ENCODE measurements at places on chromosomes 3 and 15. TPM values are rescaled to one million over a fixed set of nuclear protein-coding genes. Genes with fewer than 3 reads are reported as not detected.

DNA sequence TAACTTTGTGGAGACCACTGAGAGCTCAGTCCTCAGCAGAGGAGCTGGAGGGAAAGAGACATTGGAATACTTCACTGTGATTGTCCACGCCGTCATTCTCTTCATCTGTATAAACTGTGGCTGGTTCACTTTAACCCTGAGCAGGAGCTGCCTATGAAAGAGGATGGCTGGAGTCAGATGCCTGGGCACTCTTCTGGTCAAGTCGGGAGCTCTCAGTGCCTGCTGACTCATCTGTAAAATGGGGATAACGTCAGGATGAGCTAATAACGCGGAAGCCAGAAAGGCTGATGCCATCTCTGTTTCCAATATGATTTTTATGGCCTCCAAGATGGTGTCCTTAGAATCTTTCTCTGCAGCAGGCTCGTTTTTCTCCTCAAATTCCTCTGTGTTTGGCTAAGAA, 51.6 kb upstream of the MRPS22 start:
- DNase-seq = no peak

GRCh38 chr3:9222049-9222448, 27.4 kb downstream of the SRGAP3 start:
- no peak for DNase-seq

The GOLGA8N gene
- total RNA-seq = 9.2 TPM

GRCh38 chr15:41492597-41493204, 973 bp upstream of the ITPKA start:
- DNase-seq = no peak

The REC114 gene
- not detected for total RNA-seq

- DNase-seq = no peak
Measured at GRCh38 chr15:77774350-77774749, 141.6 kb upstream of the LINGO1 start.

DNA sequence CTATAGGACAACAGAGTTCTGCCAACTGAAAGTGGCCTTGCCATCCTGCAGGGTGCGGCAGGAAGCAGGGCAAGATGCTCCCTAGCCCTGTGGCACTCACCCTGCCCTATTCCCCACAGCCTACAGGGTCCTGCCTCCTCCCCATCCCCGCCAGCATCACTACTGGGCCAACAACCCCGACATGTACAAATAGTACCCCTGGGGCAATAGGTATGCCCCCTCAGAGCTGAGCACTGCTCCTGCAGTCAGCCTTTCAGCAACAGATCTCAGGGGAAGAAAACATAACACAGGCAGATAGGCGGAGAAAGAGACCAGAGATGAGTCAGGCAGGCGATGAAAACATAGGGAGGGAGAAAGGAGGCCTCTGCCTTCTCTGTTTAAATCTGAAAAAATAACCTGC, 74.7 kb downstream of the XXYLT1 start:
- no peak for DNase-seq

The IGSF11 gene
- total RNA-seq = 1.2 TPM

GRCh38 chr3:111324645-111325044, 217.4 kb upstream of the CD96 start:
- no peak for DNase-seq

The TEX55 gene
- total RNA-seq = not detected

DNA sequence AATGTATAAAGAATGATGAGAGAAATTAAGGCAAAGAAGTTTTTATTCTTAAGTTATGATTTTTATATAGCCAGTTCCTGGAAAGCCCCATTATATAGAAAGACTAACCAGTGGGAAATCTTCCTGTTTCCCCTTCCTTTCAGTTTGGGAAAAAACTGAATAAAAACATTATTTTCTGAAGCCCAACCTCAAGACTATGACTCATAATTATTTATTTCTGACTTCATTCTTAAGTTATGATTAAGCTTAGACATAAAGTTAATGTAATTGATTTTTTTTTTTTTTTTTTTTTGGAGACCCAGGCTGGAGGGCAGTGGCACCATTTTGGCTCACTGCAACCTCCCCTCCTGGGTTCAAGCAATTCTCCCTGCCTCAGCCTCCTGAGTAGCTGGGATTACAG, 55.8 kb downstream of the TRPC1 start:
- DNase-seq = no peak

DNA sequence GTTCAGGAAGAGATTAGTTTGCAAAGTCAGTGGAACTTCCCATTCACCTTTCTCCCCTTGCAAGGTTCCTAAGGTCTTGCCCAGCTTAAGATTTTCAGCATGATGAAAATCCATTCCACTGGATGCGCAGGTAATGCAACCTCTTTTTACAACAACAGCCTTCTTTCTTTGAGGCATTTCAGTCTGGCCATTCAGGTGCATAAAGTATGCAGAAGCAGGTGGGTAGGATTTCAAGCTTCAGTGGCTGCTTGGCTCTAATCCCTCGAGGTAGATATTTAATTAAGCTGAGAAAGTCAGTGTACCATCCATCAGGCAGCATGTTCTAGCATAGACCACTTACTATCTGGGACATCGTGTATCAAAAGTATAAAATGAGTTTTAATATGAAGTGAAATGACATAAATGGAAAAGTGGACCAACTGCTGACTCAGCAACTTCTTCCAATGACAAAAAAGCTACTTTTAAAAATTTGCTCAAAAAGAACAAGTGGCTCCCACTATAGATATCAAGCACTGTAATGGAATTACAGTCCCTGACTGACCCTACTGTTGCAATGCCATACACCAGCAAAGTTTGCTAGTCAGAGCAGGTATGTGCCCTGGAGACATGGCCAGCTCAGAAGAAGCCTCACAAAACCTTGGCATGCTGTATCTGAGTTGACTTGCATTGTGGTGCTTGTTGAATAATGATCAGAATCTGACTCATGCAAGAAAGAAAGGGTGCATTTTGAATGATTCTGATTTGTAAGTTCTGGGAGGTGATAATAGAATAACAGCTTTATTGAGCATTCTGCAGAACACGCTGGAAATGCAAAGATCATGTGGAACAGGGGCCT, 459.9 kb upstream of the MCTP2 start:
- no peak for DNase-seq

DNA sequence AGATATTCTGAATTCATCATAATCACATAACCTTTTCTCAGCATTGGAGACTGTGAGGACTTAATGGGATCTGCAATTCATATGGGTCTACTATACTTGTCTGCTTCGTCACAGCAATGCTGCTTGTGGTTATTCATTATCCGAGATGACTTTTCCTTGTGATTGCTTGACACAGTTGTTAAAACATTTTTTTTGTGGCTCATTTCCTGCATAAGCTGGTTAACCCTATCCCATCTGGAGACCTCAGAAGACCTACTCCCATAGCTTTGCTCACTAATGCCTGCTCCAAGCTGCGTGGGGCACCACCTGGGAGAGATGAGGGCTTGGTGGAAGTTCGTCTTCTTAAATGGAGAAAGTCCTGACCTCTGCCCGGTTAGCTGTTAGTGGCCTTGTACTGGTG, 360.8 kb downstream of the CHST2 start:
- DNase-seq = no peak

- no peak for DNase-seq
Measured at GRCh38 chr15:84629033-84629432, 25.1 kb downstream of the WDR73 start.

DNA sequence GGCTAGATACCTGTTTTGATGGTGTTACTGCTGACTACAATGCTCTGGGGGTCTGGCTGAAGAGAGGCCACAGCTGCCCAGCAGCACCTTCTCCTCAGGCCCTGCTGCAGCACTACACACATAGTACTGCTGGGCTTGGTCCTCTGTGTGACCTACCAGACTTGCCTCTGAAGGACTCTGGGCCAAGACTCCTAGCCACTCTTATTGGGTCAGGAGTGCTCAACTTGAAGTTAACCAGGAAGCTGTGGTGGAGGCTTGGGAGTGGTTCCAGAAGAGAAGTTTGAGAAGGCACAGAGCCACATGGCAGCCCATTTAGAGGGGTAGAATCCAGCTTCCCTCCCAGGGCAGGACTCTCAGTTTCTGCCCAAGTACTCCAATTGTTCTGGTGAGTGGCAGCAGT, 16.6 kb downstream of the ELP6 start:
- no peak for DNase-seq

GRCh38 chr3:47073685-47074084, 90.2 kb downstream of the SETD2 start:
- no peak for DNase-seq

DNA sequence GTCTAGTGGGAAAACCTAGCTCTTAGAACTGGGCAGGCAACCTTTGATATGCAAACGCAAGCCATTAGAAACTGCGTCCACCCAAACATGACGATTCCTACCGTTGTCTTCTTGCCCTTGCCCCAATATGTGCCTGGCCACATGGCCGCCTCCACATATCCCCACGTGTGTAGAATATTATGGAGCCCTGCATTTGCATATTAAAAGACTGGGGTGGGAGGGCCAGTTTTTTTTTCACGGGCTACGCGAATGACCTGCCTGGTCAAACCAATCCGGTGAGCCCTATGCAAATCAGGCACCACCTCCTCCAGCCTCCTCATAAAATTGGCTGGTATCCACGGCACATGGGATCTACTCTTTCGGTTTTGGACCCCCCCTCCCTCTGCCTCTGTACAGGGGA, 381.0 kb upstream of the RGMA start:
- no peak for DNase-seq

The CIAO2A gene
- 67.3 TPM for total RNA-seq

DNA sequence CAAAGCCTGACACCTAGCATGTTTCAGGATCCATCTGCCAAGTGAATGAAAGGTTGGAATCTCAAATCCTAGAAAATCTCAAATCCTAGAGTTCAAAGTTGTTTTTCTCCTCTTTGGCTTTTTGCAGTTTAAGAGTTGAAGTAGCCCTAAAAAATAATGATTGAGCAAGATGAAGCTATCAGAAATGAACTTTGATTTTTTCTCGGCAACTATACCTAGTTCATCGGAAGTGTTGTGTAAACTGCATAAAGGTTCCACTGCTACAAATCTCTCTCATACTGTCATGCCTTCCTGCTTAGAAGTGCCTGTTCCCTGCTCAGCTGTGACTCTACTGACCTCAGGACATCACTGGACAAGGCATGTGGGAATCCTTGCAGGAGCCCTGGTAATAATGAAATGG, 35.8 kb upstream of the FOXB1 start:
- DNase-seq = no peak

The FOXB1 gene
- 0.54 TPM for total RNA-seq

The MRPL46 gene
- 25.9 TPM for total RNA-seq

GRCh38 chr15:63931556-63931955, 97.8 kb upstream of the HERC1 start:
- DNase-seq = no peak

GRCh38 chr3:109597444-109597843, 260.1 kb upstream of the DPPA4 start:
- no peak for DNase-seq

The CACNA1D gene
- 0.15 TPM for total RNA-seq

DNA sequence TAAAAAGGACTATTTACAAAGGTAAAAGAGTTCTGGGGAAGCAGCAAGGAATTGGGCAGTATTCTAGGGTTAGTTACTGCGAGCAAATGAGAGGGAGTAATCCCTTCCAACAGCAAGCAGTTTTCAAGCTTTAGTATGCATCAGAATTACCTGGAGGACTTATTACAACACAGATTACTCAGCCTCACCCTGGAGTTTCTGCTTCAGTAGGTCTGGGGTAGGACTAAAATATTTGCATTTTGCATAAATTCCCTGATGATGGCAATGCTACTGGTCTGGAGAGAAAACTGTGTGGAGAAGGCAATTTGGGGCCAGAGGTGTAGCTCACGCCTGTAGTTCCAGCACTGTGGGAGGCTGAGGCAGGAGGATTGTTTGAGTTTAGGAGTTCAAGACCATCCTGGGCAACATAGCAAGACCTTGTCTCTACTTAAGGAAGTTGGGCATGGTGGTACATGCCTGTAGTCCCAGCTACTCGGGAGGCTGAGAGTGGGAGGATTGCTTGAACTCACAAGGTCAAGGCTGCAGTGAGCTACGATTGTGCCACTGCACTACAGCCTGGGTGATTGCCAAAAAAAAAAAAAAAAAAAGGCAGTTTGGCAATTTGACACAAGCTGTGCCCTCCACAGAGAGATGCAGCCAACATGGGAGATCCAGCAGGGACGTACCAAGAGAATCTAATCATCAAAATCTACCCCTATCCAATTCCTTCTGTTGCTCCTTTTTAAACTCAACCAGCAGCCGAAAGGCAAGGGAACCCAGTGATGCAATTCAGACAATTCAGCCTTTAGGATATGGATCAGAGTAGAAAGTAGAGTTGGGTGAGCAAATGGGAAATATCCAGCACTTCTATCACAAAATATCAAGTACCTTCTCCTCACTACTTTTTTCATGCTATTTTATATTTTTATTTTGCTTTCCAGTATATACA, 27.1 kb upstream of the AP4E1 start:
- no peak for DNase-seq

The PCLAF gene
- total RNA-seq = 121 TPM

- DNase-seq = no peak
Measured at GRCh38 chr3:188002626-188003138, 151.3 kb upstream of the LPP start.

DNA sequence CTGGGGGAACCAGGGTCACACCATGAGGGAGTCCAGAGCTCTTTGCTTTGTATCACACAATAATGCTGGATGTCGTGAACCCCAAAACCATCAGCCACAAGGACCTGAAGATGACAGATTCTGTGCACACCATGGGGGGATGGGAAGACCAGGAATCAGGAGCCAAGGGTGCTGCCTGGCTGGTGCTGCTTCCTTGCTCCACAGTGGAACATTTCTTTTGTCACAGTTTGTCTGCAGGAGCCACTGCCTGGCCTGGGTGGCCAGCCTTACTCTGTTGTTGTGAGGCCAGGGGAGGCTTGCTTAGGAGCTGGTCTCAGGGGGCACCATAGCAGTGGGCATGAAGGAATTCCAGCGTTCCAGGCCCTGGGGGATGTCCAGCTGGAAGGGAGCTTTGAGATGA, 6.5 kb upstream of the TGM5 start:
- DNase-seq = no peak

GRCh38 chr15:80932513-80932815, 57.2 kb downstream of the MESD start:
- no peak for DNase-seq

The GASK1A gene
- not detected for total RNA-seq

The HCLS1 gene
- total RNA-seq = 339 TPM
